ENCODE measurements at places on chromosomes 4 and X.
A peak's percentile ranks its signal among the peaks of the same experiment; 100 is the strongest.

DNA sequence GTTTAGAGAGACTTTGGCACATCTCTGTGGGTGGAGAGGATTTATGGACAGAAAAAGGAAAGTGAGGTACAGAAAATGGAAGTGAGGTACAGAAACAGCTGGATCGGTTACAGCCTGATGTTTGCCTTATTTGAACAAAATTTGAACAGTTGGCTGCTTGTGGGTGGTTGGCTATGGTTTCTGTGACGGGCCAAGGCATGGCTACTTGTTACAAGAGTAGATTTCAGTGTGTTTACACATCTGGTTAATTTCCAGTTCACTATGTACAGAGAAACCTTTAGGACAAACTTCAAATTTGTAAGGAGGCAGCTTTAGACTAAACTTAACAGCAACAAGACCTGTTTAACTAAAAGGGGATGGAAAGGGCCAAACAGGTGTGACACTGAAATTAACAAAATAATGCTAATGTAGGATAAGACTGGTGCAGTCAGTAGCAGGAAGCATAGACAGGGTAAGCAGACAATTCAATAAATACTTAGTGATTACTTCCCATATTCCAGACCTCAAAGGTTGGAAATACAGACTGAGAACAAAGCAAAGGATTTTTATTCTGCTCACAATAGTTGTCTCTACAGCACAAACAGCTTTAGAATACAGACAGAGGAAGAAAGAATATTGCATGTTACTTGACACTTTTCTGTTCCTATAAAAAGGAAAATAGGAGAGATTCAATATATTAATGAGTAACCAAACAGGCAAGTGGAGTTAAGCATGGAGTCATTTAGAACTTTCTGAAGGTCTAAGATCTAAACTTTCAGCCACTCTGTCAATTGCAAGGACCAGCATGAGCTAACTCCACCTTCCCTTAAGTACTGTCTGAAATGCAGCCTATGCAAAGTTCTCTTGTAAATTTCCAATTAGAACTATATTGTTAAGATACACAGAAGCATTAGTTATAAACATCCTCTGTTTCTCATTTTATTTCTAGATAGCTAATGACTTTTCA, 294.4 kb upstream of the FAT4 start:
- DNase-seq, result no peak

DNA sequence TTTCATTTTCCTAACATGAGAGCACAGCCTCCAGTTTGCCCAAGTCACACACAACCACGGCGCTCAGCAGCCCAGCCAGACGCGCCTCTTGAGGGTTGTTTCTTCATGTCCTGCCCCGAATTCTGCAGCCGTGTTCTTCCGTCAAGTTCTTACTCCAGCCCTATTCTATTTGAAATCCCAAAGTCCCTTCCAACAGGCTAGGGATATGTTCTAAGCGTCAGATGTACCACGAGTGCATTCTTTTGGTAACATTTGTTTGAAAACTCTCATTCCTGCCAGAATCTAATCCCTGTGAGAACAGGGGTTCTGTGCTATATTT, 23.1 kb downstream of the ACSL1 start:
- no peak for DNase-seq

- DNase-seq, result peak; percentile 49
These were observed 12.4 kb downstream of the DYNLT3 start for GRCh38 chrX:37834937-37835336.

DNA sequence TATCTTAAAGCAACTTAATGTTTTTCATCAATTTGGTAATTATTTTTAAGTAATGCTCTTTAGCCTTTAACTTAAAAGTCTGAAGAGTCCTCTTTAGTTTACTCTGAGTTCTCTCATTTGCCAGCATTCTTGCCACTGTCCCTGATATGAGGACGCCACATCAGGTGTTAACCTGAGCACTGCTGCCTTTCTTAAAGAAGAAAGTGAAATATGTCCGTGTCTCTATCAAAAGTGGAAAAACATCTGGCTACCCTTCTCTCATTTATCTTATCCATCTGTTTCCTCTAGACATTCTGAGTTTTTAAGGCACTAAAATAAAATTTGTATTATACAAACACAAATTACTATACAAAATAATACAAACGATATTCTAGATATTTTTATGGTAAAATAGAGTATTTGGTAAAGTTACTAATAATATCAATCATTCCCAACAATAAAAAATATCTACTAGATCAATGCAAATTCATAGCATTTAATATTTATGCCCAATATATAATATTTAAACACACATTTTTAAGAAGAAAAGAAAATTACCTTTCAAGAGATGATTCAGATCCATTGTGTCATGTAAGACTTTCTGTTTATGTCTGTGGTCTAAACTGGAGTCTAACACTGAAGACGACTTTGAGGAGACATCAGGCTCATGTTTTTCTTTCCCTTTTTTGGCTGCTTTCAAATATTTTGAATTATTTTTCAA, 14.0 kb downstream of the CFAP97 start:
- DNase-seq, result no peak

DNA sequence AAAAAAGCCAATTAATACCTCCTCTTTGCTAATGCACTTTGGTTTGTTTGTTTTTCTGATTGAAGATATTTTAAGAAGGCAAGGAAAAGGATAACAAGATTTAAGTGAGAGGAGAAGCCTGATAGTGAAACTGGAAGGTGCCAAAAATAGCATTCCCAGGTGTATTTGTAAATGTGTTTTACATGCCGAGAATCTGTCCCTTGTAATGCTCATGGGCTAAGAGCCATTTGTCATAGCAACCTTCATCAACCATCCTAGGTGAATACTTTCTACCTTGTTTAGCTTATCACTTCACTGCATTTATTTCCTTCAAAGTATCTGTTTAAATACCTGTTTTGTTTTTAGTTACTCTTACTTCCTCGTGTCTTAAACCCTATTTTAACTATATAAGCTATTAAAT, 127.8 kb downstream of the KCTD8 start:
- DNase-seq, result no peak

- DNase-seq, result no peak
These were observed 2.6 kb downstream of the FAM114A1 start for GRCh38 chr4:38870098-38870808.

GRCh38 chrX:109360301-109360700, 121.6 kb downstream of the GUCY2F start:
- peak; percentile 14 for DNase-seq

DNA sequence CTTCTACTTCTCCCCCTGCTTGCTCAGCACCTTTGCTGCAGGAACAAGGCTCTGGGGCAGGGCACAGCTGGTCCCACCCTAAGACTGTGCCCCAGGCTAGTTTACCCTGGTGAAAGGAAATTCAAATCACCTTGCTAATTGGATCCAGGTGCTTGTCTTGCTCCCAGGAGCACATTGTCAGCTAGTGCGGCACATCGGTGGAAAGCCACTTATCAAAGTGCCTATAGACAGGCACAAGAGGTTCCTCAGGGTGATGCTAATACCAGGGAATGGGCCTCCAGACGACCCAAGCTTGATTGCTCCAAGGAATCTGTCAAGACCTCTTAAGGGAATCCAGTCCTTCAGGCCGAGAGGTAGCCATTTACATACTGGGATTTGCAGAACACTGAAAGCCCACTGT, 64.5 kb upstream of the PRPS1 start:
- DNase-seq, result no peak

DNA sequence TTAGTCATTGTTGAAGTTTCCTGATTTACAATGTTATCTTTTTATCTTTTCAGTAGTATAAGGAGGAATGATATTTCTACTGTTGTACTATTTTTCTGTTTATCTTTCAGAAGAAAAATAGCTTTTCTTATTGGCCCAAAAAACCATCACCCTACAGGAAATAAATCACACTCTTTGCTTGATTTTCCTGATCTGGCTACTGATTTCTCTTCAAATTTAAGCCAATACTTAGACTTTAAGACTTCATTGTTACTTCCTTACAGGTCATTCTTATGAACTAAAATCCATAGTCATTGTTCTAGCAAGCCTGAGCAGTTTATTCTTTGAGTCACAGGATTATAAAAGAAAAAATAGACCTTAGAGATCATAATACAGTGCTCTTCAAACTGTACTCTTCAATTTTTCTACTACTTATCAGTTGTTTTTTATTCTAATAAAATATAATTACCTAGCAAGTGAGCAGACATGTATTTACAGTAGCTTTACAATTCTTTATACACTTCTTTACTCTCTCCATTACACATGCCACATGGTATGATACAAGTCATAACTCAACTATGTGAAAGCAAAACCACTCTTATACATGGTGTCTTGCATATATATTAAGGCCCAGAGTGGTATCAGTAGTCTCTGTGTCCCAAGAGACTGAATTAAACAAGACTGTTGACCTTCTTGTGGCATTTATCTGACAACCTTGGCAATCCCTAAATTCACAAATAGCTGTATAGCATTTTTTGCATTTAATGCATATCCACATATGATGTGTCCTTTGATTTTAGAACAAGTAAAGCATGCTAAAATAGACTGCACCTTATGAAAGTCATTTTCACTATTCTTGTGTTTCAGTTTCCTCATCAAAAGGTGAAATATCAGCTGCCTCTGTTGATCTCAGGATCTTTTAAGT, 47.9 kb downstream of the TET2 start:
- no peak for DNase-seq

DNA sequence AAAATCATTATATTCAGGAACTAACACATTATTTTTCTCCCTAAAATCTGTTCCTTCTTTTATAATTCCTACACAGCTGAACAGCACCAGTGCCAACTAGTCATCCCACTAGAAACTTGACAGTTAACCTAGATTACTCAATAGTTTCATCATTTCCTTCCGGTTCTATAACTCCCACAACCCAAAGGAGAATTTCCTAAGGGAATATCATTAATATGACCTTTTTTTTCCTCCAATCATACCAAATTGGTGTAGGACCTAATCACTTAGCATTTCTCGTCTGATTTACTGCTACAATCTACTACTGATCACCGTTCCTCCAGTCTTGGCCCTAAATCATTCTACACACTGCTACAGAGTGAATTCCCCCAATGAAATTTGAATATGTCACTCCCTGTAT, 45.9 kb downstream of the WDFY3 start:
- DNase-seq, result peak; percentile 70

DNA sequence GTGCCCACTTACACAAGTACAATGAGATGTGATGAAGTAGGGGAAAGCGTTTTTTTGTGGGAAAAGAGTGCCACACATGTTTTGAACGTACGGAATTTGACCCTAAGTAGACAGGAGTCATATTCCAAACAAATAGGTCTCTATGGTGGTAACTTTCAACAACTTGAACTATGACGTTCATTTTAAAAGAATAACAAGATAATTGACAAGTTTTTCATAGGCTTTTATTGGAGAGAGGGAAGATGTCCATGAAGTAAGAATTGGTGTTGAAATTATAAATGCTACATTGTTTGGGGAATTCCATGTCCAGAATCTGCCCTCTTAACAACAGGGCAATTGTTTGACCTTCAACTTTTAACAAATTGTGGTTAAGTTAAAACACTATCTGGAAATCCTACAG, 126.5 kb downstream of the GASK1B start:
- no peak for DNase-seq

DNA sequence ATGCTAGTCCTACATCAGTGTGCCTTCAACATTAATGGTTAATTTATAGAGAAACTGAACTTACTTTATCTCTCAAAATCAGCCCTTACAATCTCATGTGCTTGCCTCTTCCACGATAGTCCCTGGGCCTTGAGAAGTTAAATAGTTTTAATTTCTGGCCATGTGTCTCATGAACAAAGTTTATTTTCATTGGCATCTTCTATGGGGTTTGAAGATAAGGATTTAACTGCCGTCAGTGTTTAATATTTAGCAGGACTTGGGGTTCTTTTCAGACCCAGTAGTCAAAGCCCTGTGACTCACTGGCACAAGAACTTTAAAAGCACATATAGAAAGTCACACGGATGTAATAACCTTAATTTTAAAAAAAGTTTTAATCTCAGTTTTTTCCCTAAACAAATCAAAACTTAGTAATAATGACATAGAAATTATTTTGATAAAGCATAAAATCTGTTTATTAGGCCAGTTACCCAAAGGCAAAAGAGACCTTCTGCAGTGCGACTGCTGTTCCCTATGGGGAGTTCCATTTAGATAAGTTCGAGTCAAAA, 10.1 kb upstream of the MPP1 start:
- DNase-seq, result no peak

DNA sequence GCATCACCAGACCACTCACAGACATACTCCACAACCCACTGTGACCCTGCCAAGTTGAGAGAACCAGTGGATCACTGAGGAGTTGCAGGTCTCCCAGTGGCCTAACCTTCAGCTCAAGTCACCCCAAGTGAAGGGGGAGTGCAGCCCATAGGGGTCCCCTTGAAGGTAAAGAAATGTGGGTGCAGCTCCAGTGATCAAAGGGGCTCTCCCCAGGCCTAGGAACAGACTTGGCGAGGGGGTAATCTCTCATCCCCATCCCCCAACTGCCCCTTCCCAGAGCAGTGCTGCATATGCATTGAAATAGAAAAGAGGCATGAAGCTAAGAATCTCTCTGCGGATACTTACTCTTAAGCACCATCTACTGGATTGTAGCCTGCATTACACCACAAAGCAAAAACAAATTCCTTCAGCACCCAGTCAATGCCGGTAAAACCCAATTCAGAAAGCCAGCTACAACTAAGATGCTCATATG, 27.0 kb downstream of the MAGEE1 start:
- peak; percentile 53 for DNase-seq

GRCh38 chr4:16116493-16116990, 32.7 kb upstream of the PROM1 start:
- DNase-seq, result no peak

DNA sequence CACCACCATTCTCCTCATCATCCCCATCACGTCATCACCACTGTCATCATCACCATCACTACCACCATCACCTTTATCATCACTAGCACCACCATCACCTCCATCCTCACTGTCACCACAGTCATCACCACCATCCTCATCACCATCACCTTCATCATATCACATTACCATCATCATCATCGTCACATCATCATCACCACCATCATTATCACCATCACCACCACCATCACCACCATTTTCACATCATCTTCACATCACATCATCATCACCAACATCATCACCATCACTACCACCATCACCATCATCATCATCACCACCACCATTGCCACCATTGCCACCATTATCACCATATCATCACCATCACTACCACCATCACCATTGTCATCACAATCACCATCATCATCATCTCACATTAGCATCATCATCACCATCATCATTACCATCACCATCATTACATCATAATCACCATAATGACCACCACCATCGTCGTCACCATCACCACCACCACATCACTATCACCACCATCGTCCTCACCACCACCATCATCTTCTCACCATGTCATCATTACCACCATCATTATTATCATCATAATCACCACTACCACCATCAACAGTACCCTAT, 46.3 kb upstream of the NKX1-1 start:
- no peak for DNase-seq

- DNase-seq, result peak; percentile 57
These were observed 8.0 kb downstream of the MAN2B2 start for GRCh38 chr4:6582889-6583490.

DNA sequence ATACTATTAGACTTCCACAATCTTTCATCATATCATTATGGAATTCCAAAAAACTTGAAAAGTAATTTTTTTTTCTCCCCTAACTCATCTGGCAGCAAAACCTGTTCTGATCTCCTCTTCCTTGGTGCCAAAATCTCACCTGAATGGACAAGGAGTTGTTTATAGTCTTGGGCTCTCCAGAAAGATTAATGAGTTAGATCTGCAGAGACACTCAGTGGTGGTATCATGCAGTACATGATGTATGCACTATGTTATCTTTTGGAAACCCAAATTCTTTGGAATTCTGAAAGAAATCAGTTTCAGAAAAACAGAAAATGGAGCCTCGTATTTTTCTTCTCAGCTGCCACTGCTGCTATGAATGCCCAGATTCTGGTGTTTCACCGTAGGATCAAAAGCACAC, 11.7 kb downstream of the GPM6B start:
- DNase-seq, result no peak

- no peak for DNase-seq
These were observed 527.8 kb downstream of the INPP4B start for GRCh38 chr4:142318280-142318679.

Data from RKO (cell line).